Left renal cortex interstitium (tissue), 4 donors: ENCODE measurements at places on chromosomes 5 and 9. TPM values are rescaled to one million over a fixed set of nuclear protein-coding genes. Genes with fewer than 3 reads are reported as not detected.

- no peak for DNase-seq
Observed at GRCh38 chr5:52738095-52738506, 49.6 kb upstream of the ITGA1 start.

GRCh38 chr5:79119486-79119885 lies 7.9 kb downstream of the BHMT start:
- DNase-seq = no peak

IFNA21 gene
- polyA plus RNA-seq = not detected

- no peak for DNase-seq
Observed at GRCh38 chr5:116740771-116741170, 166.1 kb upstream of the SEMA6A start.

GRCh38 chr5:75536147-75536546 lies 24.5 kb downstream of the POLK start:
- DNase-seq = no peak

- no peak for DNase-seq
Observed at GRCh38 chr9:78544230-78544629, 247.3 kb downstream of the PSAT1 start.

DNA sequence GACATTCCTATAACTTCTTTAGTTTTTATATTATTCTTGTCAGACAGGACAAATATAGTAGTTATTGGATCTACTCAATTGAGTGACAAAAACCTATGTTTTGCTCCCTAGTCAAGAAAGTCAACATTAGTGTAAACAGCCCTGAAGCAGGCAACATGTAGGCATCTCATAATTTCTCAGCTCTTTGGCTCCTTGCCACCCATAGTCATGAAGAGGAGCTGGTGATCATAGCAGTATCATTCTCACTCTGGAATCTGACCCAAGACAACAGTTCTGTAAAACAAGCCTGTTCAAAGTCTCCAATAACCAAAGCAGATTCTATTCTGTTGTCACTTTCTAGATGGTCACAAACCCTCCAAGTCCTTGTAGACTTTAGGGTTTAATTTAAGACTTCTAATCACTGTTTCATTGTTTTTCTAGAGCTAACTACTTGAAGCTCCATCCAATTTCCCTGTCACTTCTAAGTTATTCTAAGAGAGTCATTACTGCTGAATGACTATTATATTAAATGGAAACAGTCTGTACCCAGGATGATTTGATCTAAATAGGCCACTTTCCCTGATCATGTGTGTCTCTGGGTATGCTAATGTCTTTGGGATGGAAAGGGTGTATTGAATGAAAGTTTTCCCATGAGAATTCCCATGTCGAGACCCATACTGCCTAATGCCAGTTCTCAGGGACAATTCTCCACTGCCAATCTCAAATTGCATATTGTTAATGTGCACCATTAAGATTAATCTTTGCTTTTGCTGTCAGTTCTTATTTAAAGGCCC lies 533.3 kb downstream of the ACTL7B start:
- no peak for DNase-seq

- no peak for DNase-seq
Observed at GRCh38 chr9:16716601-16717000, 153.9 kb downstream of the BNC2 start.

DNA sequence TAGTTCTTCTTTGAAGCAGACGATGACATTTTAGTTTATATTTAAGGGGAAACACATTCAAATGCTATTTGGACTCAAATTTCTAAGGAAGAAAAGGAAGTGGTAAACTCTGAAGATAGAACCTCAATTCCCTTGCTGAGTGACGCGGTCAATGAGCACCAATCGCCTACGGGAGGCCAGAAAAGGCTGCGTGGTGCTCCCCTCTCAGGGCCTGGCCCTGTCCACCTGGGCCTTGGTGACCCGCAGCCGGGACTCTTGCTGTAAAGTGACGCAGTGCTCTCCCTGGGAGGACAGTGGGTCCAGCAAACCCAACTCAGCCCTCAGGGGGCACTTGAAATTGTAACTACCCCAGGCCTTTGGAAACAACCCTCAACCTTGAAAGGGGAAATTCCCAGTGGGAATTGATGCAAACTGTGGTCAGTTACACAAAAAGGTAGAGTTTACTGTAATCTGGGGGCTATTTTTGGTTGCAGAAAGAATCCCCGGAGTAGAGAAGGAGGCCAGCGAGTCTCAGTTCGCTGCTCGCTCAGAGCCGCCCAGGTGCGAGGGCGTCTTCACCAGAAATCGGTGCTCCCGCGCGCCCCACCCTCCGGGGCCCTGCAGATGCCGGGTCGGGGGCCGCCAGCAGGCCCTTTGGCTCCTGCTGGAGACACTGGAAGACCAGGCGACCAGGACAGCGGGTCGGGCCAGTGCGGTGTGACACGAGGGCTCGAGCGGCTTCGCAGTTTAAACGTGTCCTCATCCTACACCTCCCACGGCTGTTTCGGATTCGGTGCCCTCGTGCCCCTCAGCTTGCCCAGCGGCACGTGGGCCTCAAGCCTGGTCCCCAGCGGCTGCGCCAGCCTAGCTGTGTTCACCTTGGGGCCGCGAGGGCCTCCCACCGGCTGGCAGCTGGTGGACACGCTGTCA lies 1.4 kb upstream of the ANKRD33B start:
- no peak for DNase-seq

DNA sequence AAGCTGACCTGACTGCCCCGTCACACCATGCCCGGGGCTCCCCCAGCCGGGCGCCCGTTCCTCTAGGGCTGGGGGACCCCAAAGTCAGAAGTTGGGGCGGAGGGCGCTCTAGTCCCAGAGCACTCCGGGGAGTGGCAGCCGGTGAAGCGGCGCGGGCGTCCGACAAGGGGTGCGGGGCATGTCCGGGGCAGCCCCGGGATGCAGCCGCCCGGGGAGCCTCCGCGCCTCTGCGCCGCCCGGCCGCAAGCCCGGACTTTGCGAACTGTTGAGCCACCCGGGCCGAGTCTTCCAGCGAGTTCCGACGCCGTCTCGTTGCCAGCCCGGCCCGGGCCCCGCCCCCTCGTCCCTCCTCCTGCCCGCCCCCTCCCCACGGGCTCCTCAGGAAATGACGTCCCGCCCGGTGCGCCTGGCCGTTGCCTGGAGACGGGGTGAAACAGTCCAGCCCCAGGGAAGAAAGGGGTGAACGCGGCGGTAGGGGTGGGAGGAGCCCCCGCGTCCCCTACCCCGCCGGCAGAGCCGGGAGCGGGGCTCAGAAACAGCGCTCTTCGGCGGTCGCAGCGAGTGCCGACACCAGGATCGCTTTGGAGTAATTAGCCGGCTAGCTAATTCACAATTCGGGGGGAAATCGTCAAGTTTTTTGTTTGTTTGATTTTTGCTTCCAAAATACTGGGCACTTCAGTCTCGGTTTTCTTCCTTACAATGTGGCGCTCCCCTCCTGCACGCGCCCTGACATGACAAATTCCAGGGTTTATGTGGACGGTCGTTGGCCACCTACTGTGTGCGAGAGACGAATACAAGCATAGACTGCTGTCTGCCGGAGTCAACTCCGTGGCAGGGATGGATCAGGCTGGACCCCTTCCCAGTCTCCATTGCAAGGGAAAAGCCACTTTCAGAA lies at the start of gene WHRN:
Gene WHRN, minus strand, starts transcription at position 287 of the 895 bp plus-strand sequence. CDS start 672 bp downstream, outside the sequence.
- peak; percentile 70 for DNase-seq

DNA sequence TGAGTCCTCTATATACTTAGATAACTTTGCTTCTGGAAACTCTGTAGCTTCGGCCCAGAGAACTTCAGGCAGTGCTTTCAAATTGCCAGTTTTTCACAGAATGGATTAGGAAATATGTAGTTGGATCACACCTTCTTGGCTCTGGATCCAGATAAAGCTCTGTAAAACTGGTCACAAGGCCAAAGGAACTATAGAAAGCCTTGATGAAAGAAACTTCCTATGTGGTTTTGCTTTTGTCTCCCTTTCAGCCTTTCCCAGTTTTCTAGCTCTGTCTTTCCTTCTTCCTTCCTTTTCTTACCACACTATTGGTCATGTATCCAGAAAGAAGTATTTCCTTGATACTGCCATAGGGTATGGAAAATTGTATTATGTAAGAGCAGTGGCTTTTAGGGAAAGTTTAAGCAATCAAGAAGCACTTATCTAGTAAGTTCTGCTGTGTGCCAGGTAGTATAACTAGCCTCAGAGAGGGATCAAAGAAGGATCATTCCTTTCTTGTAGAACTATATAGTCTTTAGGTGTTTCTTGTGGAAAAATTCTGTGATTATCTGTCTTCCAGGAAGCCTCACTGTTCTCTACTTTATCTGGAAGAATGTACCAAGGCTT lies 6.3 kb downstream of the GPR21 start:
- DNase-seq = no peak

DNA sequence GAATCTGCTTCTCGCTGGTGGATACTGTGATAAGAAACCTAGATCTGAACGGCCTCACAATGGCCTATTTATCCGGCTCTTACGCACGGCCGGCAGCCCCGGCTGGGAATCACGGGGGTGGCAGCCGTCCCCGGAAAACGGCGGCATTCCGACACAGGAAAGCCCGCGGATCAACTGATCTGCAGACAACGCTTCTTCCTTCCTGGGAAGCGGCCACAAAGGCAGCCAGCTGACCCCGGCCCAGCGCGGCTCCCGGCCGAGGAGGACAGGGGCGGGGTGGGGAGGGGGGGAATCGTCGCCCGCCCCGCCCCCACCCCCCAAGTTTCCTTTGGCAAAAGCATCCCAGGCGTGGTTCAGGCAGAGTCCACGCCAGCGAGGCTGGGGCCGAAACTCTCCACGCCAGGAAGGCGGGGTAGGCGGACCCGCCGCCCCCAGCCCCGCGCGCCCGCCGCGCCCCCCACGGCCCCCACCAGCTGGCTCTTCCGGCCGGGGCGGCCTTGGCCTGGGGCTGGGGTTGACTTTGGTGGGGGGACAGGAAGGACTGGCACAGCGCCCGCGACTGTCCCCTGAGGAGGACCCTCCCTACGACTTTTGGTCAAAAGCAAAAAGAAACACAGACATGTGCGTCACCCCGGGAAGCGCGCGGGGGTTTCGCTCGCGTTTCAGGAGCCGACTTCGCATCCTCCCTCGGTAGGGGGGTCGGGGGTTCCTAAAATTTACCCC lies 247.7 kb upstream of the ANKRD55 start:
- peak; percentile 48 for DNase-seq

UCK1 gene
- polyA plus RNA-seq = 42.6 TPM

ASPN gene
- 21.1 TPM for polyA plus RNA-seq

DNA sequence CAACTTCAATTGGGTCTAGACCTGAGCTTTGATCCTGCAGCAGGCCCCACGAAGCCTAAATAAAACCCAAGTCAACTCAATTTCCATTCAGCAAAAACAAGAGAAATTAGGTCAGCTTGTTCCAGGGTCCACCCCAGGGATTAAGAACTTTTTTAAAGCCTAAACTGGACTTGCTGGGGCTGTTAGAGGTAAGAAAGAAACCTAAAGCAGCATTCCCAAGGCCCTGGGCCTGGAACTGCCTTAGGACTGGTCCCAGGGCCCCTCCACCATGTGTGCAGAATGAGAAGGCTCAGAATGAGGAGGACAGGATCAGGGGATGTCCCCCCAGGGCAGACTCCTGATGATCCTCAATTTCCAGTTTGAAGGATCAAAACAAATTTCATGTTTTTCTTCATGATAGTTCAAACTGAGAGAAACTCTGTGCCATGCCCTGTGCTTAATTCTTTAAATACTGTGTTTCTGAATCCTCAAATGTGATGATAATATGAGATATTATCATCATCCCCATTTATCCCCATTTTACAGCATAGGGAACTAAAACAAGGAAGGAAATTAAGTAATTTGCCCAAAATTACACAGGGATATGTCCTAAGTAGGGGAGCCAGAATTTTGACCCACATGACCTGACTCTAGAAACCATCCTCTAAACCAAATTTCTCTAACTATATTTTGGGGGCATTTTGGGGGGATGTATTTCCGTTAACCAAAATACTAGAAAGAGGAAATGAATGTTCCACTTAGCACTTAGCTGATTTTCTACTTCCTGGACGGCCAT lies 64.5 kb downstream of the DENND1A start:
- no peak for DNase-seq

- no peak for DNase-seq
Observed at GRCh38 chr5:76351176-76351575, 51.9 kb upstream of the IQGAP2 start.

GRCh38 chr9:21385131-21385670 lies at the start of gene IFNA2:
Gene IFNA2, minus strand, starts transcription at chr9:21385398. Its CDS starts 69 bp downstream, at chr9:21385329.
- no peak for DNase-seq

DNA sequence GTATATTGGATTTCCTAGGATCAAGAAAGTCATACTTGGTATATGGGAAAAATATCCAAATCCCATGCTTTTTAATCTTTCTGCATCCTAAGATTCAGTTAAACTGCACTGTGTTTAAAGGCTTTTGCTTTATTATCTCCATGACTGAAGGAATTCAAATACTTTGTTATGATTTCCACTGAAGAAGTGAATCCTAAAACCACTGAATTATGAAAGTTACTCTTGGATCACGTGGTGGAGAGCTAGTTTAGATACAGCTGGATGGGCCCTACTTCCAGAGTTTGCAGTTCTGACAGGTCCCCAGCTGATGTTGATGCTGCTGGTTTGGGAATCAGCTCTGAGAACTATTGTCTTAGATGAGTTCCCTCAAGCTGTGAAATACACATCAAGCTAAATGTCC lies 5.0 kb downstream of the DAB2 start:
- DNase-seq = no peak

CAVIN4 gene
- 2.6 TPM for polyA plus RNA-seq

TAF11L7 gene
- not detected for polyA plus RNA-seq

PPP3R2 gene
- polyA plus RNA-seq = 0.09 TPM

DNA sequence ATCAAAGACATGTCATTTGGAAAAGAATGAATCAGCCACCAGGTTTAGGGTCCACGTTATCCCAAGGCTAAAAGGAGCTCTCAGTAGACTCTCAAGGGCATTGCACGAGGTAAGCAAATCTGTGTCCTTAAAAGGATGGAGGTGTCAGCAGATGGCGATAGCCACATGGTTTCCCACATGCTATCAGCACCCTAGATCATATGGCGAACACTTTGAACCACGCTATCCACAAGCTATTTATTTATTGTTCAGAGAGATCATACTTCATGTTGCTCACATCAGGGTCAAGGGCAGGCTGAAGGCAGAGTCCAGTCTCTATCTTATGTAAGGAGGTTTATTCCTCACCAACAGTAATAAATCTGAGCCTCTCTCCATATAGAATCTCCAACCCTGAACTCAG lies 43.7 kb downstream of the CDH6 start:
- DNase-seq = no peak

TRPM3 gene
- 17.6 TPM for polyA plus RNA-seq

CLIC3 gene
- polyA plus RNA-seq = 0.82 TPM

DNA sequence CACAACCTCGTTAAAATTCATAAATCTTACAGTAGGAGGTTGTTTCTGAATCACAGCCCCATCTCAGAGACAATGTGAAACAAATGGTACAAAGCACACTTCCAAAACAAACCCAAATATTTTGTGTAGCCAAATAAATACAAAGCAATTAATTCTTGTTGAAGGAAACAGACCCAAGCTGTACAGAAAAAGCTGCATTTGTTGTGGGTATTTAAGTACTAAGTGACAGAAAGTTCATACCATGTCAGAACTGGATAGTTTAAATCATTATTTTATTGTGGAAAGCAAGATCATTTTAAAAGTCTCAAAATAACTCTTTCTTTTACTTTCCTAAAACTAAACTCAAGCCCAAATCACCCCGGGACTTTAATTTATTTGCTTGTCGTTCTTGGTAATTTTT lies 570.7 kb downstream of the ELAVL2 start:
- peak; percentile 20 for DNase-seq

- DNase-seq = peak; percentile 52
Observed at GRCh38 chr9:123716339-123716945, 213.5 kb downstream of the DENND1A start.

GRCh38 chr9:123348317-123348992 lies 7.5 kb upstream of the CRB2 start:
- no peak for DNase-seq

TICAM2 gene
- polyA plus RNA-seq = 2.4 TPM

UBAC1 gene
- polyA plus RNA-seq = 34.2 TPM

KIAA0825 gene
- polyA plus RNA-seq = 4.4 TPM

FOXD4L4 gene
- polyA plus RNA-seq = not detected

GRCh38 chr5:1511651-1512540 lies 11.9 kb downstream of the LPCAT1 start:
- DNase-seq = no peak
